Activated CD4-positive, alpha-beta T cell treated with anti-CD3 and anti-CD28 coated beads, Interleukin-2, amount 10 ng/mL, durations not matched to agents 7 days and 5 days (primary cell): ENCODE measurements at places on chromosomes 2 and 18.

DNA sequence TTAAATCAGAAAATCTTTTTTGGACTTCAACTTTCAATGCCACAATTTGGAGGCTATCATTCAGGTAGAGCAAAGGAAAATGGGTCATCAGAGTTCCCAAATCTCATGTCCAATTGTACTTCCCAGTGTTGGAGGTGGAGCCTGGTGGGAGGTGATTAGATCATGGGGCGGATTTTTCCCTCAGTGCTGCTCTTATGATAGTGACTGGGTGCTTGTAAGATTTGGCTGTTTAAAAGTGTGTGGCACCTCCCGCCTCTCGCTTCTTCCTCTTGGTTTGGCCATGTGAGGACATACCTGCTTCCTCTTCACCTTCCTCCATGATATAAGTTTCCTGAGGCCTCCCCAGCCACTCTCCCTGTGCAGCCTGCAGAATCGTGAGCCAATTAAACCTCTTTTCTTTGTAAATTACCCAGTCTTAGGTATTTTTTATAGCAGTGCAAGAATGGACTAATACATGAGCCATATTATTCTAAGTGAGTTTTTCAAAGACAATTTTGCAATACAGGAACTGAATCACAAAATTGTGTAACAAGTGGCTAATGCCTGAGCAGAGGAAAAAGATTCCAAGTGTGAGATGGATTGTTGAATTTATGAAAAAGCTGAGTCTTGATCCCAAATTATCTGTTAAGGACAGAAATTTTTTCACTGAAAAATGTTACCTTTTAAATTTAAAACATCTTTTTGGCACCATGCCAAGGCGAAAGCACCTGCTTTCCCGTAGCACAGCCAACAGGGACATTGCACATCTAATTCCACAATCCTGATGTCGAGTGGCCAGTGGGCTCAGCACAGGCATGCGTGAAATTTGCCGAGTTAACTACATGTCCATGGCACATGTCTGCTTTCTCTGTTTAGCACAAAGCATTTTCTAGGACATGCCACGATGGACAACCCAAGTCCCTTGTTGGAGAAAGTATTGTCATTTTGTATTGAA lies 150.9 kb downstream of the COL6A3 start:
- no peak for DNase-seq

DNA sequence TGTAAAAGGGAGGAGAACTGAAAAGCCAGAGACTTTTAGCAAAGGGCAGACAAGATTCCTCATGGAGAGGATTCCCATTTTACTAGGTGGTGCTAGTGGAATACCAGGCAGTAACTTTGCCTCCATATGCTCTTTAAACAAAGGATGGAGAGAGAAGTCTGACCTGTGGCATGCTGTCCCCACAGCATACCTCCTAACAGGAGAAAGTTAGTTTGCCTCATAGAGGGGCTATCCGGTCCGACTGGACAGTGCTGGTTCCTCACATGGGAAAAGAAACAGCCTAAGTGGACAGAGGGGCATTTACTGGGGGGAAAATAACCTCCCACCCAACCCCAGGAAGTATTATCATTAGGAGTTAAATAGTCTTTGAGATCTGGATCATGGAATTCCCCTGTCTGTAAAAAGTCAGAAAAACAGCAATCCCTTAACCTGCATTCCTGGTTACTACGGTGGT lies 31.6 kb upstream of the GMCL1 start:
- DNase-seq: no peak

GRCh38 chr2:11988691-11989353 lies 242.4 kb downstream of the LPIN1 start:
- no peak for DNase-seq

- no peak for DNase-seq
Observed at GRCh38 chr2:16650287-16651249, 15.1 kb downstream of the CYRIA start.

DNA sequence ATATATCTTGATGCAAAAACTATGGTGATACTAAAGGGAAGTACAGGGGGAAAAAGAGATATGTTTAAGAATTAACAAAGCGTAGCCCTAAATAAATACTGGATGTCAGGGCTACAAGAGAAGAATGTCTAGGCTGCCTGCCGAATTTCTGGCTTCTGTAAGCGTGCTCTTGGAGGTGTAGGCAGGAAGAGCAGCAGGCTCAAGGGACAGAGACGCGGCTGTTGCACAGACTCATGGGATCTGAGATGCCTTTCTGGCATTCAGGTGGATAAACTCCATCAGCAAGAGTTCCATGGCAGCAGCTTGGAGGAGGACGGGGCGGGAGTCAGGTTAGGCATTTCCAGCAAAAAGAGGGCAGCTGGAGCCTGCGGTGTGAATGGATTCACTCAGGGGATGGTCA lies 123.2 kb upstream of the TWIST2 start:
- no peak for DNase-seq

DNA sequence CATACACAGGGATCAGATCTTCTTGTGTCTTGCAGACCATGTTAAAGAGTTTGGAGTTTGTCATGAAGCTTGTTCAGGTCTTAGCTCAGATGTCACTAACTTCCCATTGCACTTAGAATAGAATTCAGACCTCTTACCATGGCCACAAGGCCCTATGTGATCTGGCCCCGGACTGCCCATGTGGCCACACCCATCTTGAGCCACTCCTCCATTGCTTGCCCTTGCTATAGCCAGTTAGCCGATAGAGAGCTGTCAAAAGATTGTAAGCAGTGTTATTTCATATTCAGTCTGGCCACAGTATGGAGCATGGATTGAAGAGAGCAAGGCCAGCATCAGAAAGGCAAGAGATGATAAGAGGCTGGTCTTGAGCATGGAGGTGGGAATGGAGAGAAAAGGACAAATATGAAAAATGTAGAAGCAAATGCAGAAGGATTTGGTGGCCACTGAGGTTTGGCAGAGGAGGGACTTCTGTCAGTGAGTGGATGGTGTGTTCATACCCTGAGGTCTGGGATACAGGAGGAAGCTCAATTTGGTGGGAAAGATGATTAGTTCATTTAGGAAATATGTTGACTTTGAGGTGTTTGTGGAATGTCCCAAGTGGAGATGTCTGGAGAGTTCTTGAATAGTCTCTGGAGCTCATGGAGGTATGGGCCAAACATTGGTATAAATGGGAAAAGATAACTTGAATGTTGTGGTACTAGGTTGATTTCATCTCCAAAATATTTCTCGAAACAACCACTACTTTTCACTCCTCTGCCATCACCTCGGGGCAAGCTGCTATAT lies 10.6 kb downstream of the DGUOK start:
- DNase-seq: no peak

GRCh38 chr2:109261906-109262631 lies 133.1 kb downstream of the SH3RF3 start:
- DNase-seq: no peak

- no peak for DNase-seq
Observed at GRCh38 chr2:113972766-113973165, 82.9 kb downstream of the ACTR3 start.

DNA sequence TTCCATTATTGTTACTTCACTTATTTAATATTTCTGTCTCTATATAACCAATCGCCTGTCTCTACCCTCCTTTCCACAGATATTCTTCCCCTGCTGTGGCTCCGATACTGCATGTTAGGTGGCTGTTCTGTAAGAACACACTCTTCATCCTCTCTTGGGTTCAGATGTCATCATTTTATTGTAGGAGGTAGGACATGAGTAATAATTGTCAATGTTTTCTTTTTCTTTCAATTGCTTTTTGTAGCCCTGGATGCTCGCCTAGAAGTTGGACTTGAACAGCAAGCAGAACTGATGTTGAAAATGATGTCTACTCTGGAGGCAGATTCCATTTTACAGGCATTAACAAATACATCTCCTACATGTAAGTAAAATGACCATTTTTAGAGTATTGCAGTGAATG lies 128.6 kb downstream of the BIRC6 start:
- DNase-seq: no peak

- DNase-seq: no peak
Observed at GRCh38 chr2:233285921-233286320, 21.7 kb upstream of the SAG start.

DNA sequence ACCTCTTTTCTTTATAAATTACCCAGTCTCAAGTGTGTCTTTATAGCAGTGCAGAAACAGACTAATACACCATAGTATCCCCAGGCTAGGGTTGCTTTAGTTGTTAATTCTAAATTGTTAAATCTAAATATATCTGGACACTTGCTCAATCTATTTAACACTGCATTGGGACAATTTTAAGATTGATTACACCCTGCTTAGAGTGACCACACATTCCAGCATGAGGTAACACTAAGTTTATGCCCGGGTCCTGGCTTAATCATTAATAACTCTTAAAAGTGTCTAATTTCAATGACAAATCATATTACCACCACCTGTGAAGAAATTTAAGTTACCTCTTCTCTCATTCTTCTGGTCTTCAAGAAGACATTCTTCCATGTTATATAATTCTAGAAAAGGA lies 131.4 kb downstream of the ZNF385B start:
- DNase-seq: no peak

GRCh38 chr2:197241596-197241995 lies 69.0 kb downstream of the ANKRD44 start:
- no peak for DNase-seq

DNA sequence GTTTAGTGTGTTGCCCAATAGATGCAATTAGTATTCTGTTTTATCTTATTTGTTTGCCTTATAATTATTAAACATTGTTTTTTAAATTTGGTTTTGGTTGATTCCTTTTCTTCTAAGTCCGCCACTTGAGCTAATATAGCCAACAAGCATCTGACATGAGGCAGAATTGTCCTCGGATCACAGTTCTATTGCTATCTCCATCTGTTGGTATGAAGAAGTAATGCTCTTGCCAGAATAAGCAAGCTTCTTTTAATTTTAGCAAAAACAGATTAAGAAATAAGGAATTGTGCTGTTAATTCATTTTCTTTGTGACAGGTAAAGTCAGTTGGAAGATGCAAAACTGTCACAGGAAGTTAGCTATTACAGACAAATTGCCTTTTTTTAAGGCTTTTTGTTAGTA lies 54.3 kb downstream of the R3HDM1 start:
- DNase-seq: no peak

- DNase-seq: no peak
Observed at GRCh38 chr2:203062126-203062525, 47.5 kb downstream of the NBEAL1 start.
